ENCODE measurements at places on chromosomes 6 and 20.

DNA sequence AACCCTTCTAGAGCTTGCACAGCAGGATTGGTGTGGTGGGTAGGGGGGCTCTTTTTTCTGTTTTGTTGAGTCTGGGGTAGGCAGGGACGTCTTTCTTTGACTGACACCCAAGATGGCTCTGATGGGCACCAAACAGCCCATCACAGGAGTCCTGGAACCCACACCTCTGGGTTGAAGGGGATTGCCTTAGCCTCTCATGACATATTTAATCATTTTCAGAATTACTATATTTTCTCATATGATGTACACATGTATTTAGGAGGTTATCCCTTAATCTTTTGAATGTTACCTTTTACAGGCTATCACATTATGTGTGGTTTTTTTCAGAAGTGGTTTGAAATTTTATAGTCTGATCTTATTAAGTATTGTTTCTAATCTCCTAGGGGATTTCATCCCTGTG, 64.6 kb downstream of the RPP40 start:
- DNase-seq = no peak

- DNase-seq = no peak
These were observed 19.8 kb downstream of the DLL1 start for GRCh38 chr6:170270984-170271593.

GRCh38 chr6:142804490-142804889, 140.5 kb downstream of the HIVEP2 start:
- DNase-seq = no peak

DNA sequence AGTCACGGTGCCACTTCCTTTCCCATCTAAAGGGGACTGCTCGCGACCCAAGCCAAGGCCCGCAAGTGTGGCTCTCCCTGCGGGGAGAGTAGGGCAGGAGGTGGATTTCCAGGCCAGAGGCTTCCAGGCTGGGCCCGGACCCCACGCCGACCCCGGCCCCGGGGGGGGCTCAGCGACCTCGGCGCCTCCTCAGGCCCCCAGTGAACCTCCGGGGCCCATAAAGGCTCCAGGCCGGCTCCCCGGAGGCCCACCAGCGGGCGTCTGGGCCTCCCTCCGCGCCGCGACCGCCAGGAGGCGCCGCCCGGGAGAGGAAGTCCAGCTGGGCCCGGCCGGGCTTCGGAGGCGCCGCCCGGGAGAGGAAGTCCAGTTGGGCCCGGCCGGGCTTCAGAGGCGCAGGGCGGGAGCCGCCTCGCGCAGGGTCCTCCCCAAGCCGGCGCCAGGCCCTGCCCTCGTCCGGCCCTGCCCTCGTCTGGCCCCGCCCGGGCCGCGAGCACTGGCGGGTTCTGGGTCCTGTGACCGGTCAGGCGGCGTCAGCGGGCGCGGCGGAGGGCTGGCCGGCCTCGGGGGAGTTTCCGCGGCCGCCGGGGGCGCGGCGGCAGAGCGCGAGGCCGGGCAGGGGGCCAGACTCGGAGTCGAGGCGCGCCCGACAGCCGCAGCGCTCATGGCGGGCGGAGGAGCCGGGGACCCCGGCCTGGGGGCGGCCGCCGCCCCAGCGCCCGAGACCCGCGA, at the start of gene RAB32:
Gene RAB32, plus strand, starts transcription at position 623 of the 729 bp plus-strand sequence. Its CDS starts 39 bp downstream, at position 662.
- DNase-seq = no peak

- DNase-seq = no peak
These were observed 10.5 kb upstream of the FAM83C start for GRCh38 chr20:35302421-35303335.

DNA sequence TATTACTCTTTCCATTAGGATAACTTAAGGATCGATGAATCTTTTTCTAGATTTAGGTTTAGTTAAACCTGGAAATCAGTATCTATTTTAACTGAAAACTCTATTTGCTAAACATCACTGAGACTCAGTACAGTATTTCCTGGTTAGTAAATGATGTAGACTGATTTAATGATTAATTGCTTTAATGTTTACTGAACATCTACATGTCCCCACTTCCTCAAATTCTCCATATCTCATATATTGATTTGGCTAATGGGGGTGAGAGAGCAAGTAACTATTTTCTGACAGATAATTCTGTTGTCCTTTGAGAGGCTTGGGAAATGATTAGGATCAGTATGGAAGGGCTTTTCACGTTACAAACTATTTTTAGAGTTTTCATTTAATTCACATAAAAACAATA, 10.3 kb downstream of the MKKS start:
- no peak for DNase-seq

- DNase-seq = no peak
These were observed 266.4 kb downstream of the TINAG start for GRCh38 chr6:54574671-54575070.
